Esophagus squamous epithelium (tissue), 5 donors: ENCODE measurements at places on chromosomes 5 and 9. TPM values are rescaled to one million over a fixed set of nuclear protein-coding genes. Genes with fewer than 3 reads are reported as not detected.

Gene RNF180
- total RNA-seq: 9.5 TPM

Gene CHMP5
- total RNA-seq: 50.1 TPM

Gene CAVIN4
- total RNA-seq: 0.38 TPM

Gene NR4A3
- 0.08 TPM for total RNA-seq

Gene CDH10
- total RNA-seq: 0.09 TPM

GRCh38 chr9:137564817-137565411, 13.2 kb downstream of the MRPL41 start:
- no peak for DNase-seq

DNA sequence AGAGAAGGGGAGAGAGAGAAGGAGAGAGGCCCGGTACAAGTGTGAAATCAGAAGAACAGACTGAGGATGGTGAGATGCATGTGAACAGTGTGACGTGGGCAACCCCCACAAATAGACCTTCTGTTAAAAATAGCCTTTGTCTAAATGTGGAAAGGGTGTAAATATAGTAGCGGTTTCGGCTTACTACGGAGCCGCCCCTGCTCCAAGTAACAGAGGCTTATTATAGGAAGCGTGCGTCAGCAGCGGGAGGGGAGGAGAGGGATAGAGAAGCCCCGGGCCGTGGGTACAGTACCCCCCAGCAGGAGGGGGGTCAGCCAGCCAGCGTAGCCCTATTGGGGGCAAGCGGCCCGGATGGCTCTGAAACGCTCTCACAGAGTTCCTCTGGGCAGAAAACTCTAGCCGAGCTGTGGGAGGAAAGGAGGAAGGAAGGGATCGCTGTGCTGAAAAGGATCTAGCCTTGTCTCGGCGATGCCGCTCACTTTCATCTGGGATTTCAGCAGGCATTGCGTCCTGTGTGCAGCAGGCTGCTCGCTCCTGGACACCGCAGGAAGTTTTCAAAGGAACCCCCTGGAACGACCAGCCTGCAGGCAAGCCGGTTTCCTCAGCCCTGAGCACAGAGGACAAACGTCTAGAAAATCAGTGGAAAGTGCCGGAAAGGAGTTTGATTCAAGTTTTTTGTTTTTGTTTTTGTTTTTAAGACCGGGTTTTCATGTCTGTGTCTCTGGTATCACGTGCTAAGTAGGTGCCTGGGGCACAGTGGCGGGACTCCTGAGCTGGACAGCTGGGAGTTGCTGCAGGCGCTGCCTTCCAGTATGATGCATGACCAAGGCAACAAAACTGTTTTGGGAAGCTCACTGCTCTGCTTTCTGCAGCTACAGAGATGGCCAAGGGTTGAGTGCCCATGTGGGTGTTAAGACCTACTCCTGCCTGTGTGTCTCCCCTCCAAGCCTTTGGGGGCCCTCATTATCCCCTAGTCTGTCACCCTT, 146.6 kb downstream of the SEC61B start:
- DNase-seq: no peak

- no peak for DNase-seq
Measured at GRCh38 chr9:126393876-126394275, 67.2 kb downstream of the MVB12B start.

Gene CAMSAP1
- total RNA-seq: 85.3 TPM

DNA sequence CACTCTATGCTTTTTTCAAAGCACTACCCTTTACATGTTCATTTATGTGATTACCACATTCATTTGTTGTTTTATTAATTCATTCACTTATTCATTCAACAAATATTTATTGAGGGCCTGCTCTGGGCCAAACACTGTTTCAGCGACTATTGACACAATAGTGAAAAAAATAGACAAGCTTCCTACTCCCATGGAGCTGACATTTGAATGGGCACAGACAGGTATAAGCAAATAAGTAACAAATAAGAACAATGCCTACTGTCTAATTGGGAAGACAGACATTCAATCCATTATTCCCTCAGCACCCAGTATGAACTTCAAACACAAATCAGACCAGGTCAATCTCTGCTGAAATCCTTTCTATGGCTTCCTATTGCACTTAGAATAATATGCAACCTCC, 156.9 kb upstream of the NR3C1 start:
- no peak for DNase-seq

GRCh38 chr5:87733897-87734296, 321.2 kb upstream of the CCNH start:
- no peak for DNase-seq

DNA sequence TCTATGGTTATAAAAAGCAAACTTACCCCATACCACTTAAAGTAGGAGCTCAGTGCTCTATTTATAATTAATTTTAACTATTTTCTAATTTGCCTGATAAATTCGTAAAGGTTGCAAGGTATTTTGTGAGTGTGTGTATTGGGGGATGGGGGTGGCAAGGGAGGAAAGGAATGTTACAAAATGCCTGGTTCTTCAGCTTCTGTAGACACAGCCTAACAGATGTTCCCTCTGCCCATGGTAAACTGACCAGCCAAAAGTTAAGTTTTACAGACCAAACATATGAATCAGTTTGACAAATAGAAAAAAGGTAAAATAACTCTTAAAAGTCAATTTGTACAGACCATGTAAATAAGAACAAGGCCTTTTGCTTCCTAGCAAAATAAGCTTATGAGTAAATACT, 232.6 kb downstream of the KIAA0825 start:
- DNase-seq: no peak

GRCh38 chr5:87097664-87098063, 170.0 kb upstream of the RASA1 start:
- no peak for DNase-seq

DNA sequence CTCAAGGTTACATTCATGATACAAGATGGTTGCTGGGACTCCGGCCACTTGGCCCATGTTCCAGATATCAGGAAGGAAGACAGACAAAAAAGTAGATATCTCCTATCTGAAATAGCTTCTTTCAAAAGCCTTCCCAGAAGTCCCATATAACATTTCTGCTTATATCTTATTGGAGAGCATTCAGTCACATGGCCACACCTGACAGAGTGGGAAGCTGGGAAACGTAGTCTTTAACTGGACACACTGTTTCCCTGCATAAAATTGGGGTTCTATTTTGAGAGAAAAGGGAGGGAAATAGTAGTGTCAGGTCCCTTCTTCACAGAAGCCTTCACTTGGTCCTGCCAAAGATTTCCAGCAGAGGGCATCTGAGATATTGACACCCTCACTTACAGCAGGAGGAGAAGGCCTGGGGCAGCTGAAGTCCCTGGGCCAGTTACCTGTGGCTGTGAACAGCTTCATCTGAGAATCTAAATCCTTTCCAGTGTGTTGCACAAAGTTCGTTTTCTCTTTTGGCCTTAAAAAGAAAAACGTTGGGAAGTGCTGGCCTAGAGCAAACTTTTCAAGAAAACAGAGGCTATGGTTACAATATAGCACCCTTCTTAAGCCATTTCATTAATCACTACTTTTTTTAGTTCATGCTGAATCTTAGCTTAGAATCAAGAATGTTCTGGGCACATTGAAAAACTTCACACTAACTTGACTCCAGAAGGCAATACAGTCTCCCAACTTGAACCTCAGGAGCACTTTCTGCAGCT, 33.5 kb downstream of the SPEF2 start:
- DNase-seq: no peak

DNA sequence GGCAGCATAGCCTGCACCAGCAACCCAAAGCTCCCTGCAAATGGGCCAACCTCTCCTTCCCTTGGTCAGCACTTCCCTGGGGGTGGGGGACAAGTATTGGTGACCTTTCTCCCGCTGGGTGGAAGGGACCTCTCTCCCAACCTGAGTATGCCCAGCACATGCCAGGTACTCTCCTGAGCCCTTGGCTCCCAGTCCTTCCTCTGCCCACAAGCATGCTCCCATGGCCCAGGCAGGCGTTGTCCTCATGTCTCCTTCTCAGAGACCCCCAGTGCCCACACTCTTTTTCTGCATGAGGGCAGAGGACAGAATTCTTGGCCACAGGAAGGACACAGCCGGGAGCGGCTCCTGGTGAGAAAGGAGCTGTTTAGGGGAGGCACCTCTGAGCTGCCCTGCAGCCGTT, 60.3 kb downstream of the PHF2 start:
- DNase-seq: no peak

Gene FABP6
- not detected for total RNA-seq

DNA sequence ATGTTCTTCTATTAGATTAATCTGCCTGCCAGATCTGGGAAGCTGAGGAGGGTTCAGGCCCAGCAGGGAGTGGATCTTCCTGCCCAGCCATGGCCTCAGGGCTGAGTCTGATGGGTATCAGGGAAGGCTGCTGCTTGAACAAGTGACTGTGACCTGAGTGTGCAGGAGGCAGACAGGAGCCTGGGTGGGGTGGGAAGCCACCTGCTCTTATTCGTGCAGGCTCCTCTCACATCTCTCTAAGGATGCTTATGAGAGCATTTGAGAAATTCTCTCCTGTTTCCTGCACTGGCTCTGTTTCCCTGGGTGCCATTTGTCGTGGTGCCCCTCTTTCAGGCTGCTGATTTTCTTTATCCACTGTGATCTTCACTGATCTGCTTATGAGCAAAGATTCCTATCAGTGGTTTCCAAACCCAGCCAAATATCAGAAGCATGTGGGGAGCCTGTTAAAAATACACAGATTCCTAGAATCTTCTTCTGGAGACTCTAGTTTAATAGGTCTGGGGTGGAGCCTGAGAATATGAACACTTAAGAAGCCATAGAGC, 2.1 kb downstream of the RGS3 start:
- DNase-seq: no peak

DNA sequence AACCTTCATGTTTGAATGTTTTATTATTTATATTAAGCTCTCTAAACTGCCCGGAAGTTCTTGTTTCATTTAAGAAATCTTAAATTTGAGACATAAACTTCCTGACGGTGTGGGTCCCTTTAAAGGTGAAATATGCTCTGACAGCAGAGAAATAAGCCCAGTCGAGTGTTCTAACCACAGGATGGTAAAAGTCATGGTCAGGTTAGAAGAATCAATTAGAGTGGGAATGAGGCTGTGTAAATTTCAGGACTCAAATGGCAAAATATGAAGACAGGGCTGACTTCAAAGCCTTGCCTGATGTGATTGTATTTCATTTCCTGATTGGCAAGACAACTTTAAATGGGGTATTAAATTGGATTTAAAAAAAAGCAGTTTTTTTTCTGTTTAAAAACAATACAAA, 432.9 kb upstream of the BRINP1 start:
- no peak for DNase-seq

DNA sequence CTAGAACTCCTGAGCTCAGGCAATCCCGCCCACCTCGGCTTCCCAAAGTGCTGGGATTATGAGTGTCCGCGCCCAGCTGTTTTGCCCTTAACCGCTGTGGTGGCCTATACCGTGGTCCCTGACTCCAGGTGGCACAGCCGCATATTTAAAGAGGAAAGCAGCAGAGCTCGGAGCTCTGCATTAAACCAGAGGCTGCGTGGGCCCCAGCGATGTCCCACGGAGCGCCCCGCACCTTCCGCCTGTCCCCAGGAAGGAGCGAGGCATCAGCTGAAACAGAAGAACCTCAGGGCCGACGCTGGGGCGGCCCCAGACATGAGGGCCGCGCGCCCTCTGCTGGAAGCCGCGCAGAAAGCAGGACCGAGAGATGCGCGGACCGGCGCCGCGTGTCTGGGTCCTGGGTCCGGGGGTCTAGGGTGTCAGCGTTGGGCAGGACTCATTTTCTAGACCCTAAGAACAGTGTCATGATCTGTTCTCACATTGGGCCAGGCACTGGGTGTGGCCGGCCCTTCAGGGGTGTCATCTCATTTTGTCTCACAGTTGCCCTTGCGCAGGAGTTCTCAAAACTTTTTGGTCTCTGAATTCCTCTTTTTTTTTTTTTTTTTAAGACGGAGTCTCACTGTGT, 37.7 kb downstream of the LAMC3 start:
- no peak for DNase-seq

Gene SLC25A2
- total RNA-seq: 0.79 TPM

Gene FBXL7
- 1.9 TPM for total RNA-seq

Gene SOHLH1
- not detected for total RNA-seq

Gene ANKRD18A
- total RNA-seq: 0.95 TPM
